ENCODE measurements at places on chromosomes 12 and 14.

DNA sequence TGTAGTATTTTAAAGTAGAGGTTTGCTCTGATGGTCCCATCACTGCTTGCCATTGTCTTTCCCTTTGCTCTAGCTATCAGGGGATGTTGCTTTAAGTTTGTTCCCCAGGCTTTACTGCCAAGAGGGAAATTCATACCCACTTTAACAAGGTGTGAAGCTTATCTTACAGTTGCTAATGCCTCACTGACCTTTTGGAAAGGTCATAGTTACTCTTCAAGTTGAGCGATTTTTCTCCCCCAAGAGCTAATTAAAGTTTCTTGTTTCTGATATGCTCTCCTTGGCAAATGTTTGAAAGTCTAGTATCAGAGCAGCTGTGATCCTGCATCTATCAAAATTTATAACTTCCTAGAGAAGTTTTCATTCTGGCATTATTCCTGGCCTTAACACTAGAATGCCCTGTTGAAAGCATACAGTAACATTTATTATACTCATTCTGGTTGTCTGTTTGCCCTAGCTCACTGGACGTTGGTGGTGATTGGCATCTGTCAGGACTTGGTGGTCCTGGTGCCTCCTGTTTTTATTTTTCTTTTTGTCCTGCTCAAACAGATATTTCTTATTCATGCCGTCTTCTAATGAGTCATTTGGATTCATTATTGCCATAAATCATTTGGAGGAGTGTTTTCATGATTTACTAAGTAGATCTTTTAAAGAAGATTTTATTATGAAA lies 8.1 kb downstream of the ATP2A2 start:
- DNase-seq = no peak

DNA sequence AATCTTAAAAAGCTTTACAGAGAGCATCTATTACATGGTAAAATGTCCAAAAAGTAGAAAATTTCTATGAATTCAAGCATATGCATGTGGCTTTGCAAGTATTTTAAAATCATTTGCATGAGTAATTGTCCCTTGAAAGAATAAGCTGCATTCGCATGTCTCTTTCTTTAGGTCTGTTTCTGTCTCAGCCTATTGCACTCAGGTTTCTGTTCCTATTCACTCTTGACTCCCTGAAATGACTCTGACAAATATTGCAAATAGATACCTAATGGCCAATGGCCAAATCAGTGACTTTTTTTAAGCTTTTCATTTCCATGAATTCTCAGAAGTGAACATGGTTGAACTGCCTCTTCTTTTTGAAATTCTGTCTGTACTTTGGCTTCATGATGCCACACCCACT lies 6.4 kb upstream of the TTC8 start:
- DNase-seq = no peak

- DNase-seq = no peak
Measured at GRCh38 chr12:3213188-3213587, 136.0 kb downstream of the TSPAN9 start.

- DNase-seq = no peak
Measured at GRCh38 chr14:73685328-73685727, 28.9 kb downstream of the PNMA1 start.

GRCh38 chr12:31714406-31715271 lies 14.2 kb downstream of the AMN1 start:
- DNase-seq = no peak

GRCh38 chr14:100731011-100731670 lies 4.4 kb downstream of the DLK1 start:
- DNase-seq = no peak

DNA sequence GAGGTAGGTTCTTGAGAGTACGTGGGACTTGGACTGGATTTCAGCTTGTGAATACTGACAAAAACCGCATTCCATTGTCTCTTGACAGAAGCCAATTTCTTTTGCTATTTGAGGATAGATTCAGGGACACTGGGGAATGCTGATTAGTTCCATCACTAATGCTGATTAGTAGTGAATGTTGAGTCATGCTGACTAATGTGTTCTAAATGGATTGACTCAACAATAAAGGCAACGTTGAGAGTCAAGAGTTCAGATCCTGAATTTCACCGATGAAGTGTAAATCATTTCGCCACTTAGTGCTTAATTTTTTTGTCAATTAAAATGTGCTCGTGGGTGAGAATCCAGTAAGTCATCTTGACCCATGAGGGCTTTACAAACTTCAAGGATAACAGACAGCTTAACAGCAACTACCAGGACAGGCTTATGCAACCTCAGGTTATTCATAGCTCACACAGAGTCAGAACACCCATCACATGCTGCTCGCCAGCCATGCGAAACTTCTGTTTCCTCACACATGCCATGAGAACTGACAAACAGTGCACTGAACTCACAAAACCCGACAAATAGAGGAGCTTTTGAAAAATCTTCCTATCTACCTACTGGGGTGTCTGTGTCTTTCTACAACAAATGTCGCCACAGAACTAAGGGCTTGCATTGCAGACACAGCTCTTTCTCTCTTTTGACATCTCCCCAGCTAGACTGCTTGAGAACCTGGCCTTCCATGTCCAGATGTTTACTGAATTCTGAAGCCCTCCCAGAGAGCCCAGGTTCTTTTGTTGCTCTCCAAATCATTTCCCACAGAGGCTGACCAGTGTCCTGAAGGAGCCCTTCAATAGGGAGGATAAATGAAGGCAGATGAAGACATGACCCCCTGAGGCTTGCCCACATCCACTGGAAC lies 316.4 kb downstream of the ZFP36L1 start:
- DNase-seq = no peak

DNA sequence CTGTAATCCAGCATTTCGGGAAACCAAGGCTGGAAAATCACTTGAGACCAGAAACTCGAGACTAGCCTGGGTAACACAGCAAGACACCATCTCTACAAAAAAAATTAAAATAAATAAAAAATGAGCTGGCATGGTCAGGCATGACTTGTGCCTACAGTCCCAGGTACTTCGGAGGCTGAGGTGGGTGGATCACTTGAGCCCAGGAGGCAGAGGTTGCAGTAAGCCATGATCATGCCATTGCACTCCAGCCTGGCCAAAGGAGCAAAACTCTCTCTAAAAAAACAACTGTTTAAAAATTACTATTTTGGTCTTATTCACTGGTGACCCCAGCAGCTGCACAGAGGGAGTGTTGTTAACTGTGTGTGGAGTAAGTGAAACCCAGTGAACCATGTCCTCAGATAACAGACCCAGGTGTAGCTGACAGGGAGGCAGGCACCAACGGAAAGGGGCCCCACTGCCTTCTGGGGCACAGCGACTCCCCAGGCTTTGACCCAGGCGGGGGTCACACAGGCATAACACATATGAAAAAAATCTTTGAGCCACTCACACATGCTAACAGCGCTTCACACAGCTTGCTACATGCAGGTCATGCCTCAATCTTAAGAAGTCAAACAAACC lies 12.1 kb downstream of the DDX54 start:
- no peak for DNase-seq

DNA sequence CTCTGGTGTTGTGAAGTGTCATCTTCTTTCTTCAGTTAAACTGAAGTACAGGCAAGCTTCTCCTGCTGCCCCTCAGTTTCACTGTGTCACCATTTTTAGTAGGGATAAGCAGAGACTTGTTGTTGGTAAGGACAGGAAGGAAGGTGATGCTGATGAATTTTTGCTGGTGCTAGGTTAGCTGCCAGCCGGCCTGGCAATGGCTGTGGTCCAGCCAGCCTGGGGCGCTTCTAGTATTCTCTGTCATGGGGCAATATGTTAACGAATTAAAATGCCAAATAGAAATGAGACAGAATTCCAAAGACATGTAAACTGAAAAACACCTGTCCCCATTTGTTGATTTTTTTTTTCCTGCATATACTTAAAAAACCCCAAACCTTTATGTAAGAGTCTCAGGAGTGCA lies 602.9 kb downstream of the DIO2 start:
- DNase-seq = no peak

GRCh38 chr12:85509081-85509856 lies 229.2 kb downstream of the ALX1 start:
- no peak for DNase-seq

GRCh38 chr14:87097015-87097414 lies 896.0 kb downstream of the GALC start:
- DNase-seq = no peak

GRCh38 chr12:49547090-49547690 lies 8.4 kb downstream of the KCNH3 start:
- DNase-seq = no peak

DNA sequence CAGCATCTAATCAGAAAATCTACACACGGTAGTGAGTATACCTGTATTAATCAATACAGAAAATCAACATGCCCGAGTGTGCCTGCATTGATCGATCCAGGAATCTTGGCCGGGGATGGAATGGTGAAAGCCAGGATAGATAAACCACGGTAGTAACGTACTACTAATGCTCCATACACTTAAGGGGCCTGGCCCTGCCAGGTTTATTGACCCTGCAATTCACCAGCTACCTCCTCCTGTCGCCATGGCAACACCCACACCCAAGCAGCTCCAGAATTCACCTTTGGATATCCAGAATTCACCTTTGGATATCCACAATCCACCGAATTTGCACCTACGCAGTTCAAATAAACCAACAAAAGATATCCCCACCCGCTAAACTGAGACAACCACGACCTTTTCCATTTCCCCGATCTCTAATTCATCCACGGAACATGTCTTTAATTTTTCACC lies 14.8 kb upstream of the CALM1 start:
- DNase-seq = peak; percentile 13

DNA sequence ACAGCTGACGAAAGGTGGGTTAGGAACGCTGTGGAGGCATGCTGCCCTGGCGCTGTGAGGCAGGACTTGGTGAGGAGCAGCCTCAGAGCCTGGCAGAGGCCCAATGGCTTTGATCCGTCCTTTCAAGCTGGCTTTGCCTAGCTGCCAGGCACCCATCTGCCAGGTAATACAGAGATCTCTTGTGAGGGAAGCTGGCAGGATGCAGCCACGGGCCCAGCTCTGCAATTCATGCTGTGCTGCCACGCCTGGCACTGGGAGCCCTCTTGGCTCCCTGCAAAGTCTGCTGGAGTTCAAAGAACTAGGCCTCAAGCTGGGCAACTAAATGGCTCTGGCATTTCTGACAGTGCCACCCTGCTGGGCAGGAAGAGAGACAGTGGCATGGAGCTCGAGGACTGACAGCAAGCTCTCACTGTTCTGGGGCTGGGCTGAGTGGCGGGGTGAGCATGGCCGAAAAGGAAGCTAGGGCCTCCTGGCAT lies 18.7 kb downstream of the IQSEC3 start:
- no peak for DNase-seq

DNA sequence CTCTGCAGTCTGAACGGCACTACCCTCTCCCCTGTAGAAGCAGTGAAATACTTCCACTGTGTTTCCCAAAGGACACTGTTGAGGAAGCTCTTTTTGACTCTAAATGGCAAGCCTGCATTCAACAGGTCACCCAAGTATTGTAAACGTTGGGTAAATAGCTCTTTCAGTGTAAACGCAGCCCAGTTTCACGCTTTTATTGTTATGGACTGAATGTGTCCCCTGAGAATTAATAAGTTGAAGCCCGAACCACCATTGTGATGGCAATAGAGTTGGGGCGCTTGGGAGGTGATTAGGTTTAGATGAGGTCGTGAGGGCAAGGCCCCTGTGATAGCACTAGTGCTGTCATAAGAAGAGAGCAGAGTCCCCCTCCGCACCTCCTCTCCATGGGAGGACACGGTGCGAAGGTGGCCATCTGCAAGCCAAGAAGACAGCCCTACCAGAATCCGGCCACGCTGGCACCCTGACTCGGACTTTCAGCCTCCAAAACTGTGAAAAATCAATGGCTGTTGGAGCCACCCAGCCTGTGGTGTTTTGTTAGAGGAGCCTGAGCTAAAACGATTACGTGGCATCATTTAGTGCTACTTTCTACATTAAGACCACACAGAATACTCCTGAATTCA lies 1.1 kb downstream of the SERPINA10 start:
- DNase-seq = no peak

- DNase-seq = peak; percentile 40
Measured at GRCh38 chr14:91310606-91311283, 66.2 kb upstream of the GPR68 start.

GRCh38 chr14:103830511-103831270 lies 16.7 kb downstream of the PPP1R13B start:
- DNase-seq = no peak

GRCh38 chr12:154058-154457 lies 59.9 kb downstream of the SLC6A12 start:
- no peak for DNase-seq

- no peak for DNase-seq
Measured at GRCh38 chr14:36455241-36455627, 64.8 kb downstream of the NKX2-1 start.

- no peak for DNase-seq
Measured at GRCh38 chr14:63874223-63874622, 21.4 kb downstream of the SYNE2 start.

DNA sequence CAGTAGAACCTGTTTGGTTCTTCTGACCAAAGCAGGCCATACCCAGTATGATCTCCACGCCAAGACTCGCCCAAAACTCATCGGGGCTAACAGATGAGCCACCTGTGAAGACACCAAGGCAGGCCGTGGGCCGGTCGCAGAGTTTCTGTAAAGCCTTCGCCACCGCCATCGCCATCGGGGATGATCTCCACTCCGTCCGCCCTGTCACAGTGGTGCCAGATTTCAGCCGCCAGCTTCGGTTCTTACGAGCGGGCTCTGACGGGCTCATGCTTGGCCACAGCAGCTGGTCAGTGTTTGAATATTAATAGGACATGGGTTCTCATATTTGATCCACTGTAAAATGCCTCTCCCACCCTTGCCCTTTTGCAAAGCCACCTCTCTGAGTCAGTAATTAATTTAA lies 113.2 kb upstream of the TMEM132D start:
- DNase-seq = no peak

- DNase-seq = no peak
Measured at GRCh38 chr12:14326699-14327098, 38.8 kb upstream of the ATF7IP start.

DNA sequence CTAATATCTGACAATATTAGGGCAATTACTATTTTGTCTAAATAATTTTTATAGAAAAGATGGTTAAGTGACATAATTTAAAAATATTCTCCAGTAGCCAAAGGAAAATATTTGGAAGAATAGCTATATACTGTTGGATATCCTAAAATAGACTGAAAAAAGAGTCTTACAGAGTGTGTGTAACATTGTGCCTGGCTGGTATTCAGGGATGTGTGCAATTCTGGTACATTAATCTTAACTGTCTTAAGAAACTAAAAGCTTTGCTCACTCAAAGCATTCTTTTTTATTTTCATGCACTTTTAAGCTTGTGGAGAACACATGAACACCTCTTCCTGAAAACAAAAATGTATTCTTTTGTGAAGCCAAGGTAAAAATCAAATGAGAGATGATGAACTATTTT lies 10.1 kb upstream of the NR2C1 start:
- DNase-seq = no peak

DNA sequence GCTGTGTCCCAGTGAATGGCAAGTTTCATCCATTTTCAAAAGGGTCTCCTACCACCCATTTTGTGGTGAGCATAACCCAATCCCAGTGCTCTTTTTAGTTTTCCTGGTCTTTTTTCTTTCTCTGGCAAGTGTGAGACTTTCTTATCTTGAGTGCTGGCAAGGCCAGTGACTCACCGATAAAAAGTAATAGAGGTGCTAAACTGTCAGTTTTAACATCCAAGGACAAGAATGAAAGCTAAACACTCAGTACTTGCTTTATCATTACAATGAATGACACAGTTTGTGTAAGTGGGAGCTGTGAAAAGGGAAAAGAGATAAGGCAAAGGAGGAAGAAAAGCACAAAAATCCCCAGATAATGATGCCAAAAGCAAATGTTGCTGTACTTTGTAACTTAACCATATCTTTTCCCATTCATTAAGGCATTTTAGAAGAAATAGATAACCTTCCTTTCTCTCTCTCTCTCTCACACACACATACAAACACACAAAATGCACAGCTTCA lies 4.9 kb upstream of the LRIG3 start:
- DNase-seq = no peak

Measured in activated naive CD4-positive, alpha-beta T cell treated with Interleukin-2 at 50 U/mL for 16 hours (primary cell).